Activated naive CD4-positive, alpha-beta T cell (primary cell): ENCODE measurements at places on chromosomes 5 and 9.

GRCh38 chr5:154049636-154050035, 10.9 kb downstream of the MFAP3 start:
- no peak for DNase-seq

GRCh38 chr9:100595391-100596199, 17.7 kb downstream of the CAVIN4 start:
- no peak for DNase-seq

DNA sequence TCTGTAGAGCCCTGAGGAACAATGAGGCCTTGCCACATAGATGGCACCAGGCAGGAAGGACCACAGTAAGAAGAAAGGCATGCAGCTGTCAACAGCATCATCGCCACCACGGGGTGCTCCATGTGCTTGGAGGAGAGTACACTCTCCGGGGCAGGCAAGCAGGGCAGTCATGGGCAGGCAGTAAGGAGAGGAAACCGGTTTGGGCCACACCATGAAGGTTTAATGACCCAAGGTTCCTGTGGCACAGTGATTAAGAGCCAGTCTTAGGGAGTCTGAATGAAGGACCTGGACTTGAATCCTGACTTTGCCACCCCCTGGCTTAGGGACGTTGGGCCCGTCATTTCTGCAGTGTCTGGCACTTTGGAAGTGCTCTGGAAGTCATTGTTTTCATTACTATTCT, 80.6 kb upstream of the ZBTB43 start:
- no peak for DNase-seq

GRCh38 chr9:28439688-28440087, 866.4 kb upstream of the C9orf72 start:
- no peak for DNase-seq

DNA sequence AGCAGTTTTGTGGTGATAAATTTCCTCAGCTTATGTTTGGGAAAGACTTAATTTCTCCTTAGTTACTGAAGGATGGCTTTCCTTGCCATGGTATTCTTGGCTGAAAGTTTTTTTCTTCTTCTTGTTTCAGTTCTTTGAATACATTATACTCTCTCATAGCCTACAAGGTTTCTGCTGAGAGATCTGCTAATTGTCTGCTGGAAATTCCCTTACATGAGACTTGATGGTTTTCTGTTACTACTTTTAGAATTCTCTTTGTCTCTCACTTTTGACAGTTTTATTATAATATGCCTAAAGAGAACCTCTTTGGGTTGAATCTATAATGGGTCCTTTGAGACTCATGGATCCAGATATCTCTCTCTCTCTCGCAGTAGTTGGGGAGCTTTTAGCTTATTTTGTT, 693.6 kb downstream of the PRELID2 start:
- no peak for DNase-seq
